Naive thymus-derived CD4-positive, alpha-beta T cell (primary cell): ENCODE measurements at places on chromosomes 1 and 21. TPM values are rescaled to one million over a fixed set of nuclear protein-coding genes. Genes with fewer than 3 reads are reported as not detected.

Gene TMEM240
- 0.66 TPM for total RNA-seq

GRCh38 chr1:33260439-33260838 lies 4.1 kb downstream of the ZNF362 start:
- peaks cover 32% of the 10 kb centered on the region for H3K4me1 ChIP-seq
- no peak for DNase-seq
- H3K4me3 ChIP-seq: no peak overlapping the region
- no peaks in the 10 kb centered on the region for H3K27me3 ChIP-seq
- H3K36me3 ChIP-seq: no peaks in the 10 kb centered on the region
- H3K27ac ChIP-seq: no peak overlapping the region

- H3K36me3 ChIP-seq: no peaks in the 10 kb centered on the region
- H3K4me1 ChIP-seq: peaks cover 7% of the 10 kb centered on the region
- DNase-seq: no peak
- no peaks in the 10 kb centered on the region for H3K27me3 ChIP-seq
Measured at GRCh38 chr1:85203573-85204171, 2.9 kb upstream of the SYDE2 start.

- no peak overlapping the region for H3K27ac ChIP-seq
- DNase-seq: no peak
- no peaks in the 10 kb centered on the region for H3K36me3 ChIP-seq
- no peaks in the 10 kb centered on the region for H3K27me3 ChIP-seq
- H3K4me3 ChIP-seq: no peak overlapping the region
Measured at GRCh38 chr1:182181167-182181572, 119.7 kb upstream of the ZNF648 start.

DNA sequence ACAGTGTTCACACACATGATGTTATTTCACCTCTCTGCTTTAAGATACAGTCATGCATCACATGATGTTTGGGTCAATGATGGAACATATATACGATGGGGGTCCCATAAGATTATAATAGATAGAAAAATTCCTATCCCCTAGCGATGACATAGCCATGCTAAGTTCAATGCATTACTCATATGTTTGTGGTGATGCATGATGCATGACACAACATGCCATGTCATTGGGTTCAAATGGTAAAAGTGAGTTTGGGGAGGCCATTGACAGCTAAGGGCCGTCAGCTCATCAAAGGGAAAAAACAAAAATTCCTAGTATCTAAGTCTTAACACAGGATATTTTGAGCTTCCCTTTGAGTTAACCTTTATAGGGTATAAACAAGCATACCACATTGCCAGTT lies 73.6 kb downstream of the ATP1A1 start:
- H3K27me3 ChIP-seq: no peaks in the 10 kb centered on the region
- no peak overlapping the region for H3K4me3 ChIP-seq
- no peak overlapping the region for H3K27ac ChIP-seq
- H3K36me3 ChIP-seq: no peaks in the 10 kb centered on the region

DNA sequence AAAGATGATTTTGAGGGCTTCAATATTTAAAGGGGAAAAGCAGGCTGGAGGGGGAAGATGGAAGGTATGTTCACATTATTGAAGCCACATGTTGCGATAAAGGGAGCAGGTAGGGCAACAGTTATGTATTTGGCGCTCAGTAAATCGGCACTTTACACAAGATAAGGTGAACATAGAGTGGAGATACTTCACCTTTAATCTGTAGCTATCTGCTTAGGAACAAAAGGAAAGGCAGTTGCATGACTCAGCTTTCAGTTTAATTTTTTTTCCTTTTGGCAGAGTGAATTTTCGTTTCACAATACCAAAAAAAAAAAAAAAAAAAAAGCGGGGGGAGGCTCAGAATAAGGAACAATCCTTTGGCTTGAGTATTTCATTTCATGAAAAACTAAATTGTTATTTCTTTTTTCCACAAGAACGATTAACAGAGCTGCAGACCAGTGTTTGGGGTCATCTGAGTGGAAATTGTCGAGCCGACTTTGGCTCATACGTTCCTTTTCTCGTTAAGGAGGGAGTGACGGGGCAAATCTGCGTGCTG lies 1.1 kb upstream of the COQ8A start:
- peak overlapping the region; percentile 87 for H3K27ac ChIP-seq
- H3K27me3 ChIP-seq: no peaks in the 10 kb centered on the region
- DNase-seq: no peak

- H3K4me3 ChIP-seq: no peak overlapping the region
- no peak overlapping the region for H3K27ac ChIP-seq
- H3K36me3 ChIP-seq: no peaks in the 10 kb centered on the region
- peaks cover 28% of the 10 kb centered on the region for H3K27me3 ChIP-seq
Measured at GRCh38 chr1:1432951-1433803, 2.3 kb upstream of the VWA1 start.

DNA sequence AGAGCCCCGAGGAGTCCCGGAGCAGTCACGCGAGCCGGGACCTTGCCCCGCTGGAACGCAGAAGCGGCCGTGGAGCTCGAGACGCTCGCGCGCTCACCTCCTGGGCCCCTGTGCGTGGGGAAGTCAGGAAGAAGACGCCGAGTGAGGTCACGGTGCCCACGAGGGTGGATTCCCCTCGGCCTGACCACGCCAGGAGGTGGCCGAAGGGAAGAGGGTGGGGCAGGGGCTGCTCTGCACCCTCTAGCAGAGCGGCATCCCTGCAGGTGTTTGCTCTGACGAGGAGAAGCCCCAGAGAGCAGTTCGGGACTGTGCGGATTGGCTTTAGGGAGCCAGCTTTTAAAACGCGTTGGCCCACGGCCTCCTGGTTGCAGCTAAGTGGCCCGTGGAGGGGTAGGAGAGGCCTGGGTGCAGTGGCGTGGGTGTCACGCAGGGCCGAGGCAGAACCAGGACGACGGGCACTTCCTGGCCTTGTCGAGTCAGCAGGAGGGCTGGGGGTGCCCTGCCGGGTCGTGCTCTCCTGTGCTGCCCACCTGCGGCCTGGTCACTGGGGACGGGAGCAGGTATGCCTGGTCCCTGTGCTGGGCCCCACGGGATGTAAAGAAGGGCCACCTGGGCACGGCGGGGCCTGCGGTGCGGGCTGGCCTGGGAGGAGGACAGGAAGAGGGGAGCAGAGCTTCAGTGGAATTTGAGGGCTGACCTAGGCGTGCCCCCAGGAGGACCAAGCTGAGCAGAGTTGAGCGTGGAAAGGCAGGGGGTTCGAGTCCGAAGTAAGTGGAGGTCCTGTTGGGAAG lies 1.0 kb downstream of the PDXK start:
- H3K4me3 ChIP-seq: peak overlapping the region; percentile 90
- H3K27me3 ChIP-seq: no peaks in the 10 kb centered on the region
- no peaks in the 10 kb centered on the region for H3K36me3 ChIP-seq

Gene IGSF3
- total RNA-seq: 0.63 and 0.89 TPM in 2 replicates

Gene PTGFR
- not detected for total RNA-seq

GRCh38 chr1:112798292-112798691 lies 83.2 kb upstream of the PPM1J start:
- no peaks in the 10 kb centered on the region for H3K36me3 ChIP-seq
- DNase-seq: no peak
- no peaks in the 10 kb centered on the region for H3K4me1 ChIP-seq
- H3K27me3 ChIP-seq: no peaks in the 10 kb centered on the region
- no peak overlapping the region for H3K4me3 ChIP-seq

- peaks cover 58% of the 10 kb centered on the region for H3K36me3 ChIP-seq
- no peak overlapping the region for H3K4me3 ChIP-seq
- no peak for DNase-seq
- no peaks in the 10 kb centered on the region for H3K27me3 ChIP-seq
- H3K27ac ChIP-seq: no peak overlapping the region
Measured at GRCh38 chr1:165659581-165659895, 28.5 kb downstream of the MGST3 start.

DNA sequence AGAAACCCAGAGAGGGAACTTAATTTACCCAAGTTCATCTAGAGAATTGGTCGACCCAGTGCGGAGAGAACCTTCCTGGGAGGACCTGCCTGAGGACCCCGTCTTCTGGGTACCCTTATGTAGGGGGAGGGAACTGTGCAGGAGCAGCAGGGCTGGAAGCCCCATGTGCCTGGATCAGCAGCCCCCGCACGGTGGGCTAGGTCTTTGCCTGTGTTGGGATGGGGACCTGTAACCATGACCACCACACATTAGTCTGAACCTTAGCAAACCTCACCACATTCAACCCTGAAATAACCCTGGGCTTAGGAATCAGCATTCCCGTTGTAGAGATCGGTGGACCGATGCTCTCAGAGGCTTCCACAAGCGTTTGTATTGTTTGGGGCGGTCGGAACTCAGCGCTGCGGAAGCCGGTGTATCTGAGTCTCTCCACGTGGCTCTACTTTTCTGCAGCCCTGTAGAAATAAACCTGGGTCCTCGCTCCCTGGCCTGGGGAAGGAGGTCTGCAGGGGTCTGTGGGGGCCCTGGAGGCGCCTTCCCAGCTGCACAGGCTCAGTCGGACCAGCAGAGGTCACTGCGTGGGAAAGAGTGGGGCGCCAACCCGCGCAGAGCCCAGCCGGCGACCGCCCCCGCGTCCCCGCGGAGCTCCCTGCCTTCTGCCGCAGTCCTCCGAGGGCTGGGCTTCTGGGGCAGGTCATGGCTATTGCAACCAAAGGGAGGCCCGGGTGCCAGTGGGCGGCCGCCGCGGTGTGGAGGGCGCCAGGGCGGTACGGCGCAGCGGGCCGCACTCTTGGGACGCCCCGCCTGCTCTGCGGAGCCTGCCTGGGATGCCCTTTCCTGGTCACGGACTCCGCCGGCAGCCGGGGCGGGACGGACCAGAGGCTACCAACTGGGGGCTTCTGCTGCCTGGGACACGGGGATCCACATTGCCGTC lies 36.2 kb upstream of the KCNA10 start:
- H3K27ac ChIP-seq: no peak overlapping the region
- peak overlapping the region; percentile 25 for H3K4me3 ChIP-seq
- DNase-seq: peak; percentile 56
- H3K27me3 ChIP-seq: peaks cover 9% of the 10 kb centered on the region

- H3K36me3 ChIP-seq: no peaks in the 10 kb centered on the region
- H3K4me3 ChIP-seq: no peak overlapping the region
- DNase-seq: no peak
- no peaks in the 10 kb centered on the region for H3K27me3 ChIP-seq
- no peaks in the 10 kb centered on the region for H3K4me1 ChIP-seq
Measured at GRCh38 chr1:110174961-110175360, 24.7 kb downstream of the SLC6A17 start.

Gene MAP10
- 4.5 and 4.6 TPM in 2 replicates for total RNA-seq

GRCh38 chr1:4494558-4494957 lies 159.9 kb upstream of the AJAP1 start:
- H3K36me3 ChIP-seq: no peaks in the 10 kb centered on the region
- H3K4me1 ChIP-seq: no peaks in the 10 kb centered on the region
- DNase-seq: no peak
- no peaks in the 10 kb centered on the region for H3K27me3 ChIP-seq
- no peak overlapping the region for H3K4me3 ChIP-seq

GRCh38 chr1:163094589-163094988 lies 25.4 kb downstream of the RGS4 start:
- H3K36me3 ChIP-seq: no peaks in the 10 kb centered on the region
- no peak overlapping the region for H3K4me3 ChIP-seq
- H3K4me1 ChIP-seq: no peaks in the 10 kb centered on the region
- no peak for DNase-seq
- no peak overlapping the region for H3K27ac ChIP-seq

Gene FALEC
- total RNA-seq: 0.43 and 0.44 TPM in 2 replicates

DNA sequence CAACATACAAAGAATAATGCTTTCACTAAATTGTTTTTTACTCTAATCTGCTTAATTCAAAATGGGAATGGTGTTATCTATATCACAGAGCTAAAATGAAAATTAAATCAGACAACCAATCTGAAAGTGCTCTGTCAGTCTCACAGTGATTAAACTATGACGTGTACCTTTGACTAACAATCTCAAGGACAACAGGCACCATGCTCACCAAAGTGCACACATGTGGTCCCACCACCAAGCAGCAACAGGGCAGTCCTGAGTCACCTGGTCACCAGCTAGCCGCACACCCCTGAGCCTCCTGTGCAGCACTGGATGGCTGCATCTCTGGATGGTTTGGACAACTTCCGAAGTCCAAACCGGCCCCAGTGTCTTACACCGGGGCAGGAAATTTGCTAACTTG lies 54.5 kb upstream of the NADK start:
- no peaks in the 10 kb centered on the region for H3K27me3 ChIP-seq
- H3K4me3 ChIP-seq: no peak overlapping the region
- no peak overlapping the region for H3K27ac ChIP-seq

DNA sequence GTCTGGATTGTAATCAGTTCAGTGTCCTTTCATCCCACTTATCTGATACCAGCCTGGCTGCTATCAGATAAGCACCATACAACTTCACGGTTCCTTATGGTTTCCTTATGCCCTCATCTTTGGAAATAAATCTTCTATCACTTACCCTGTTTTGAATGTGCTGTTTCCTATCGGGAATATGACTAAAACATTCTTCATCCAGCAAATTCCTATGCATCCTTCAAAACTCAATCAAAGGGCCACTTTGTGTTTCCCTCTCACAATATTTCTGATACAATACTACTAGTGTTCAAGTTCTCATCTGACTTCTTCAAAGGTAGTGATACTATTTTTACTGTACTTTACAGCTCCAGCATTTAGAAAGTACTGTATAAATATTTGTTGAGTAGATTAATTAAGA lies 513.2 kb downstream of the OMA1 start:
- no peak overlapping the region for H3K4me3 ChIP-seq
- no peaks in the 10 kb centered on the region for H3K27me3 ChIP-seq
- no peaks in the 10 kb centered on the region for H3K4me1 ChIP-seq

- no peak overlapping the region for H3K27ac ChIP-seq
- DNase-seq: no peak
- H3K4me3 ChIP-seq: no peak overlapping the region
- no peaks in the 10 kb centered on the region for H3K36me3 ChIP-seq
- no peaks in the 10 kb centered on the region for H3K4me1 ChIP-seq
Measured at GRCh38 chr1:64137412-64137803, 66.0 kb upstream of the UBE2U start.

DNA sequence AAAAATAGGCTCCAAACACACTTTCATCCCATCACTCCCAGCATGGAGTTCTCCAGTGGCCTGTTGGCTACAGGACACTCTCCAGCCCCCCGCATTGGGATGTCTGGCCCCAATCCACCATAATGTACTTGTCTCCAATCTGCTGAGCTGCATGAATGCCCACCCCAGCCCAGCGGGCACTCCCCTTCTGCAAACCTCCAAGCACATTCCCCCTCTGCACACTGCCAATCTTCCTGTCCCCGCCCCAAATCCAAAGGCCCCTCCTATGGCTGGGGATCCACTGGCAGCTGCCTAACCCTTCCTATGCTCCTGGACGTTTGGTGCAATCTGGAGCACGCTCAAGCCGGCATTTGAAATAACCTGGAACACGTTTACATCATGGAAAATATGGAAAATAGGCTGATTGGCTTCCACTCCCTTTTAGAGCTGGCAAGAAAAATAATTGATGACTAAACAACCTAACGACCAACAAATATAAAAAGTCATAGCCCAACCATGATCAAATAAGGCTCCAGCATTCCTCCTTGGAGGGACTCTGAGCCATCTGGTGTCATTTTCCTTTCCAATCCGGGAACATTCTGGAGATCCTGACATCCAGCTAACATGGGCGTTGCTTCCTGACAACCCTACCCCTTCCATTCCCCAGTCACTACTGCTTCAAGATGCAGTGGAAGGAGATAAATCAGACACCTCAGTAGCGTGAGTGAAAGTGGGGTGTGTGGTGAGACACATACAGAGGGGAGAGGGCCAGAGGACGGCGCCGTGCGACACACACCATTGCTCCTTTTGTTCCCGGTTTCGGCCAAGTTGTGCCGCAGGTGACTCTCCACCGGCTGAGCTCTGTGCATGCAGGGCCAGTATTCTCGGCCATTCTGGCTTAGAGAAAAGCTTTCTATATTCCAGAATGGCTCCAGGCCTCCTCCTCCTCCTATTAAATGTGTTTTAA lies 41.6 kb downstream of the PDE9A start:
- no peak overlapping the region for H3K27ac ChIP-seq
- H3K4me1 ChIP-seq: no peaks in the 10 kb centered on the region
- no peaks in the 10 kb centered on the region for H3K36me3 ChIP-seq
- no peak for DNase-seq
